ENCODE measurements at places on chromosomes 7 and 10. TPM values are rescaled to one million over a fixed set of nuclear protein-coding genes. Genes with fewer than 3 reads are reported as not detected.

DNA sequence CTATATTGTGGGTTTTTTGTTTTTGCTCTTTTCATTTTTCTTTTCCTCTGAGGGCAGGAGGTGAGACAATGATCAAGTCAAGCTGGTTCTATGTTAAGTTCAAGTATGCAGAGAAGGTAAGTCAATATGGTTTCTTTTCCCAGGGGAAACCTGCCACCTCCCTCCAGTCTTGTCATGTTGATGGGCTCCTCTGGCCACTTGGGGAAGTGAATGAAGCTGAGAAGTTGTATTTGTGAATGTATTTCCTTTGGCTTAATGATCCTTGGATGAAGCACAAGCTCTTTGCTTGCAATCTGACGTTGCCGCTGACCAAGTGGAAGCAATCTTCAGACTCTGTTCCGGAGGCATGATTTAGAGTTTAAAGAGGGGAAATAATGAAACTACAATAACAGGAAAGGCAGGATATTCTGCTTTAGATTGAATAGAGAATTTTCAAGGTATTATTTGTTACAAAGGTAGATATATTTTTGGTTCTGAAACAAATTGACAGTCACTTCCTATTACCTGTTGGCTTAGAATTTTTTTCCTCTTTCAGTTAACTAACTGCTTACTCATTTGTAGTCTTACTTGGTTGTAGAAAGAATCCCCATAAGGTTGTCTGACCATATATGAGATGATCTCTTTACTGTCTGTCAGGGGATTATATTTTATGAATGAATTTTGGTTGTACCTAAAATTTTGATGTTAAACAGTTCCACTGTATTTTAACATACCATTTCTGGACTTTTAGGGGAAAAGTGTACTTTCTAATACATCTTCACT, 369.6 kb downstream of the AUTS2 start:
- no peak for DNase-seq

DNA sequence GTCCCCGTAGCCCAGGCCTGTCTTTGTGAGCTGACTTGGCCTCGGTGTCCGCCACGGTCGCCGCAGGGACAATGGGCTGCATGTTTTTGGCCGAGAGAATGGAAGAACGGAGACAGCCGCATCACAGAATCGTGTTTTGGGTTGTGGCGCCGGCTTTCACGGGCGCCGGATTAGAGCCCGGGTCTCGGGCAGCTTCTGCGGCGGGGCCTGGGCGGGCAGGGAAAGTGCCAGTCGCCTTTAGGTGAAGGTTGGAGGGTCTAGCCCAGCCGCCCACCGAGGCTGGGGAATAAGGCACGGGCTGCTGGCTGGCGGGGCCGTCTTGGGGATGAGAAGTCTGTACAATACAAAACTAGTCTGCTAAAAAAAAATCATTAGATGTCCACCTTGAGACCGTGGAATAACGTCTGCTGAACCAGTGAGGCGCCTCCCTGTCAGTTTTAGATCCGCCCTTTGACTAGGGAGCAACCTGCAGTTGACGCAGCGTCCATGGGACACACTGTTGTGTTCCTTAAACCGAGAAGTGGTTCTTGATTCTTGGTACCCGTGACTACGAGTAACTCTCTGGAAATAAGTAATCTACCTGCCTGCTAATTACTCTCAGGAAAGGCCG, 577 bp downstream of the DNAJB9 start:
- DNase-seq: peak; percentile 48

DNA sequence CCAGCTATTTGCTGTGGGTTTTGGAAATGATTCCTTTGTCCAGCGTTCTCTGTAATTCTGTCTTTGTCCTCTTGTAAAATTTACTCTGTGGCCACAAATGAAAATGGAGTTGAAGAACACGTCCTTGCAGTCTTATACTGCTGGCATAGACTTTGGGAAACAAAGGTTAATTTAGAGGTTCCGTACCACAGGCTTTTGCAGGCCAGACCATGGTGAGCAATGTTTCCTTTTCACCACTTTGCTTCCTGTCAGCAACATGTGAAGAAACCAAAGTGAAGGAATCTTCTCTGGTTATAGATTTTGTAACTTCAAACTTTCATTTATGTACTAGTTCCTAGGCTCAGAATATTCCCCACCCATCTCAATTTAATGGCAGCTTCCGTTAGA, 488.5 kb downstream of the MDFIC start:
- no peak for DNase-seq

- DNase-seq: no peak
Observed at GRCh38 chr7:7881581-7881980, 87.0 kb upstream of the GLCCI1 start.

- DNase-seq: no peak
Observed at GRCh38 chr10:54469587-54470323, 331.3 kb downstream of the PCDH15 start.

Gene UTF1
- not detected for total RNA-seq

Gene ADARB2
- total RNA-seq: not detected

GRCh38 chr7:27302590-27302989, 60.0 kb downstream of the EVX1 start:
- DNase-seq: no peak

DNA sequence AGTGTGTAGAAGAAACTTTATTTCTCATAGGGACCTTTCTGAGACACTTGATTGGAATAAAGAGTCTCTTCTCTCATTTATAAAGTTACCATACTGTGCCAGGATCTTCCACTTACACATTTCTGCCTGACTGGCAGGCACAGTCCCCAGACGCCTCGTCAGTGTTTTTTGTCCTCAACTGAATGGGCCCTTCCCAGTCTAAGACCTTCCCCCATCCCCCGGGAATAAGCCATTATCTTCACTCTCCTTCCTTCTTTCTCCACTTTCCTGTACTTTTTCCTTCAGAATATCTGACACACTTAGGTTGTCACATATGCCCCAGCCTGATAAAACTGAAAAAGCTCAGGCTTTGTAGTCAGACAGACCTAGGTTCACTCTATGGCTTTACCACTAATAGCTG, 35.3 kb upstream of the KCNIP2 start:
- DNase-seq: no peak

DNA sequence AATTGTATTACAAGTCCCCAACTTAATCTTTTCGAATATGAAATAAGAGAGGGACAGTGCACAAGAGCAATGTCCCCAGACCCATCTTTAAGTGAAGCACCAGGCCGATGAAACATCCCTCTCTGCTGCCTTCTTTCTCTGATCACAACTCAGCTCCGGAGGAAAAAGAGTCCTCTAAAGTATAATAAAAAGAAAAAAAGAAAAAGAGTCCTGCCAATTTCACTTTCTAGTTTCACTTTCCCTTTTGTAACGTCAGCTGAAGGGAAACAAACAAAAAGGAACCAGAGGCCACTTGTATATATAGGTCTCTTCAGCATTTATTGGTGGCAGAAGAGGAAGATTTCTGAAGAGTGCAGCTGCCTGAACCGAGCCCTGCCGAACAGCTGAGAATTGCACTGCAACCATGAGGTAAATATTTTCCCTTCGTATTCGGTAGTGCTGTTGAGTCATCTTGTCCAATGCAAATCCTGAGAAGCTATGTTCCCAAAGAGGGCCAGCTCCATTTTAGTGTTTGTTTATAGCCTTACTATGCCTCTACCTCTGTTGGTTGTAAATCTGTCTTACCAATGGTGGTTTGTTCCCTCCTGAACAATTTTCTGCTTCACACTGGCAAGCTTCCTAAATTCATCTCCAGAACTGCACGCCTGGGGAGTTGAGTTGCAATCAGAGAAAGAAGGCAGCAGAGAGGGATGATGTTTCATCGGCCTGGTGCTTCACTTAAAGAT, at the start of gene IFIT2:
IFIT2 (plus strand) TSS at position 326 of the 725 bp plus-strand sequence; CDS start at position 404, 78 bp downstream.
- peak; percentile 65 for DNase-seq

Gene GHRHR
- total RNA-seq: not detected

GRCh38 chr10:125802739-125803138, 20.3 kb downstream of the UROS start:
- no peak for DNase-seq

GRCh38 chr10:116857156-116857555, 7.9 kb downstream of the ENO4 start:
- DNase-seq: no peak

All from PC-9 (cell line).